Left forelimb (tissue), 1 donor: ENCODE measurements at places on chromosomes 1 and 21.

- no peak for DNase-seq
Observed at GRCh38 chr1:4027492-4028138, 127.5 kb upstream of the C1orf174 start.

DNA sequence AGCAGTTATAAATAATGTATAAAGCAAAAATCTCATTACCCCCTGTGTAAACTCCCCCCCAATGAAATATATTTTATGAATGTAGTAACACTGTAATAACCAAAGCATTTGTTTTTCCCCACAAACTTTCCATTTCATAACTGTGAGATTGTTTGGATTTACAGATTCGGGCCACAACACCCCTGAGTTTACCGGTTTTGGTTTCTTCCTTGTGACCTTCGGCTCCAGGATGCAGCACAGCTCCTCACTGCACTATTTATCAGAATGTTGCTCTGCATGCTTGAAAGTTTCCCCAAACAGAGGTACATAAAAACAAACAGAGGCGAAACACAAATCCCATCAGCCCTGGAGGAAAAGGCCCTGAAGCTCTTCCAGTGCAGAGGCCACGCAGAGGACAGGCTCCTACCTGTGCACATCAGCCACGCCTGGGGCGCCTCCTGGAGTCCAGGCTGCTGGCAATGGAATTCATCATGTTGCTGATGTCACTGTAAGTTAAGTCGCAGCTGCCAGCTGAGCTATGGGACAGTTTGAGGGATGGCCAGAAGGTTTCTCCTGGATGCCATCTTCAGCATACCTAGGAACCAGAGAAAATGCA is 122.0 kb downstream of the LMO4 start:
- DNase-seq: no peak

DNA sequence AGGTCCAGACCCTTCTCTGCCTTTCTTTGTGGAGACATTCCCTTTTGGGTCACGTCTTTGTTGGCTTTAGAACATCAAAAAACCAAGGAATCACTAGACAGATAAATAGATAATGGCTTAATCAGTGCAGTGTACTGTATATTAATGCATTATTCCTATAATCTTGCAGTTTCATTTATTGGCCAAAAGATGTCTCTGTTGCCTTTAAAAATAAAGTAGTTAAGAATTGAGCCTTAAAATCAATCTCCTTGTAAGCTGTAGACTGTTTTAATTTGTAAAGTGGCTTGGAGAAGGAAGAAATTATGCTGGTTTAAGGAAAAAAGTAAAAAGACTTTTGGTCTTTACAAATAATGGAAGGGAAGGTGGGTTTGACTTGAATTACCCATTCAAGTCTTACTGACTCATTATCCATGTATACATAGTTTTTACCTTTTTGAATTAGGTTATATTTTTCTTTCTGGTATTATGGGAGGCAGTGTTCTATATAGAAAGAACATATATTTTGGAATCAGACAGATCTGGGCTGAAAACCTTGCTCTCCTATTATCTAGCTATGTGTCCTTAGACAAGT is 84.6 kb downstream of the VPS13D start:
- no peak for DNase-seq

DNA sequence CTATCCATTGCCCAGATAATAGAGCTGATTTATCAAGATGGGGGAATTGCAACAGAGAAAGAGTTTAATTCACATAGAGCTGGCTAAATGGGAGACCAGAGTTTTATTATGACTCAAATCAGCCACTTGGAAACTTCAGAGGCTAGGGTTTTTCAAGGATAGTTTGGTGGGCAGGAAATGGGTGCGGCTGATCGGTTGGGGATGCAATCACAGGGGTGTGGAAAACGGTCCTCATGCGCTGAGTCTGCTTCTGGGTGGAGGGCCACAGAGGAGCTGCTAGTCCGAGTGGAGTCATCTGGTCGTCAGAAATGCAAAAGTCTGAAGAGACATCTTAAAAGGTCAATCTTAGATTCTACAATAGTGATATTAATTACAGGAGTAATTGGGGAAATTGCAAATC is 32.0 kb upstream of the FAM89A start:
- DNase-seq: no peak

GRCh38 chr1:192703283-192704206 is 67.6 kb downstream of the RGS13 start:
- DNase-seq: no peak

DNA sequence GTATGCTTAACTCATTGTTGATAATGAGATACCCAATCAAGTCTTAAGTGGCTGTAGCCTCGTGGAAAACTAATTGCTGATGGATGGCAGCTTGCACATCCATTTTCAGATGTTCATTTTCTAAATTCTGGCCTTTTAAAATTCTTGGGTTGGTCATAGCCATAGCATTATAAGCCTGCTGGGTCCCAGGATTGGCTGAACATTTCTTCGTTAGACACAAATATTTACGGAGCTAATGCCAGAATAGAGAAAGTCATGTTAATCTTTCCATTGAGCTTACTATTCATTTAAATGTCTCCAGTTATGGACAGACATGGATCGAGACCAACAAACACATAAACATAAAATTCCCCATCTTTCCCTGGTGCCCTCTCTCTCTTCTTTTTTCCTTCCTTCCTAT is 32.5 kb downstream of the CENPF start:
- no peak for DNase-seq

- DNase-seq: no peak
Observed at GRCh38 chr1:116309090-116309870, 63.8 kb upstream of the ATP1A1 start.

DNA sequence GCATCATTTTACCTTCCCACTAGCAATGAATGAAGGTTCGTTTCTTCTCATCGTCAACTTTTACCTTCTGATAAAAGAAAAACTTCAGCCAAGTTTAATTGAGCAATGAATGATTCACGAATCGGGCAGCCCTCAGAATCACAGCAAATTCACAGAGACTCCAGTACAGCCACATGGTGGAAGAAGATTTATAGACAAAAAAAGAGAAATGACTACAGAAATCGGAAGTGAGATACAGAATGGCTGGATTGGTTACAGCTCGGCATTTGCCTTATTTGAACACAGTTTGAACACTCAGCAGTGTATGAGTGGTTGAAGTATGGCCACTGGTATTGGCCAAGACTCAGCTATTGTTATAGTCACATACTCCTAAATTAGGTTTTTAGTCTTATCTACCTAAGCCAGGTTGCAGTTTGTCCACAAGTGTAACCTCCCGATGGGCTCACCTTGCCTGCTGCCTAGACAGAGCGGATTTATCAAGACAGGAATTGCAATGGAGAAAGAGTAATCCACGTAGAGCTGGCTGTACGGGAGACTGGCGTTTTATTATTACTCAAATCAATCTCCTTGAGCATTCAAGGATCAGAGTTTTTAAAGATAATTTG is 15.3 kb downstream of the AK4 start:
- DNase-seq: no peak

- DNase-seq: no peak
Observed at GRCh38 chr1:43557744-43558245, 27.1 kb downstream of the PTPRF start.

GRCh38 chr1:53495633-53496345 is 36.6 kb downstream of the DMRTB1 start:
- no peak for DNase-seq

- DNase-seq: no peak
Observed at GRCh38 chr1:204564835-204565234, 48.6 kb downstream of the MDM4 start.

DNA sequence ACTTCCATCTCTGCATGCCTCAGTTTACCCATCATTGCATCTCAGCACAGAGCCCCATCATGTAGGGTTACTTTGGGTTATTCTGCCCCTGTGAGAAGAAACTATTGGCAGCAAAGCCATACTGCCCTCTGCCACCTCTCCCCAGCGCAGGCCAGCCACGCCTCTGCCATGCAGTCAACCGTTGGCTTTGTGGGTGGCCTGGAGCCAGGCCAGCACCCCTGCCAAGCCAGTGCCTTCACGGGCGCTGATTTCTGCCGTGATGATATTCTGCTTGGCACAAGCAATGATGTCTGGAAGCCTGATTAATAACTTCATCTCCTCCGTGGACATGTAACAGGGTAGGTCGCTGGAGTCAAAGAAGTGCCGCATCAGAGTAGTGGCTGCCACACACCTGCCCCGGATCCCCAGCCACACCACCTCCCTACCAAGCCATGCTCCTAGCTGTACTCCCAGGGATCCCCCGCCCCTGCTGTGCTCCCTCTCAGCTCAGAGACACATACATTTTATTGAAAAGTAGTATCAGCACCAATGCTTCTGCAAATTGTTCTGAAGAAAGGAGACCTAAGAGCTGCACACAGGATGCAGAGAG is 15.0 kb upstream of the CEP85 start:
- no peak for DNase-seq

DNA sequence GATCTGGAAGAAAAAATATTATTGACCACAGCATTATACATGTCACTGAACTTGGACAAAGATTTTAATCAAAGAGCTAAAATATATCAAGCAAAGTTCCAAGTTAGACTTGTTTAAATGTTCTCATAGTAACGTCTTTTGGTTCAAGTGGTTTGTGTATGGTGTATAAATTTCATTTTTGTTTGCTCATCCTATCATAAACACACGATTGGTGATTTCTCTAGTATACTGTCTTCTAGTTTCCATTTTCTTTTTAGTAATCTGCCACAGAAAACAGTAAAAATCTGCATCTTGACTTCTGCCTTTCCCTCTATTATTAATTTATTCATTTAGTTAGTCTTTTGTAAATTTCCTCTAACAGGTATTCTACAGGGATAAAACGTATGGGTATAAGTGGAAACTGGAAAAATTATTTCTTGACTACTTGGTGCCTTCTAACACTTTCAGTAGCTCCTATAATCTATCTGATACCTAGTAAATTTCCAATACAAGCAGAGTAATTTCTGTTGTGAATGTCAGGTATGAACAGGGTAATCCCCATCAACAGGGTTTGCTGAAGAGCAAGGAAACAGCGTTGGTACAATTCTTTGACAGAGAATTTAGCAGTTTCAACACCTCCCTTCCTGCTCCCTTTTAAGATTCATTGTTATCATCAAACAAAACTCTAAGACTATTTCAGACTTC is 268.0 kb downstream of the PTPRC start:
- no peak for DNase-seq

DNA sequence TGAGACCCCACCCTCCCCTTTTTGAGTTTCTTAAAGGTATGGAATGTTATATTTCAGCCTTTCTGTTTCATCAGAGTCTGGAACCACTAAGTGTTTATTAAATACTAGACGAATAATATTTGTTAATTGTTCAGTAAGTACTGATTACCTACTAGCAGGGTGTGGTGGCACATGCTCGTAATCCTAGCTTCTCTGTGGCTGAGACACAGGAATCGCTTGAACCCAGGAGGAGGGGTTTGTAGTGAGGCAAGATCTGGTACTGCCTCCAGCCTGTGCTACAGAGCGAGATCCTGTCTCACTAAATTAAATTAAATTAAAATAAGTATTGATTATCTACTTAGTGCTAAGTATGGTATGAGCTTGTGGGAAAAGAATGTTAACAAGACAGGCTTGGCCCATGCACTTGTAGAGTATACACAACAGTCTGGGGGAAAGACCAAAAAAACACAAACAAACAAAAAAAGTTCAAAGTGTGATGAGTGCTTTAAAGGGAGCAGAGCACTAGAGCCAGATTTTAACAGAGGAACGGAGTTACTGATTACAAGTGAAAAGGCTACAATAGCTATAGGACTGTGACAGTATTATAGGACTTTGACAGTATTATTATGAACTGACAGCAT is 2.4 kb downstream of the CEPT1 start:
- no peak for DNase-seq

DNA sequence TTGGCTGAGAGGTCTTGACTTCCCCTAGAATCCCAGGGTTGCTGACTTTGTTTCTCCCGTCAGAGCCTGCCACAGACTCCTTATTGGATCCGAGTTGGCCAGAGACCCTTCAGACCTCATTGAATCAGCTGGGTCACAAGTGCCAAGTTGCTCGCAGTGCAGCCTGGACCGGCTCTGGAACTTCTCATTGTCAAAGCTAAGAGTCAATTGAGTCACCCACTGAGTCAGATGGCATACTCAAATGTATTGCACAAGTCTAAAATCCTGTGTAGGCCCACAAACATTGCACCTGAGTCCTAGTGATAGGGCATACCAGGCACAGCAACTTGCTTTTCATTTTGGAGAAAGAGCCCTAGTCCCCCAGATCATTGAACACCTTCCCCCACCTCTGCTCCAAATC is 20.4 kb upstream of the SCAF4 start:
- no peak for DNase-seq
